ENCODE measurements at places on chromosomes 12 and 14. TPM values are rescaled to one million over a fixed set of nuclear protein-coding genes. Genes with fewer than 3 reads are reported as not detected.

Gene PPP1R1A
- total RNA-seq = not detected

Gene RD3L
- not detected for total RNA-seq

Gene STXBP6
- total RNA-seq = 7.3 TPM

Gene A2ML1
- 0.09 TPM for total RNA-seq

Gene NEUROD4
- not detected for total RNA-seq

Gene SVOP
- total RNA-seq = not detected

Gene ING4
- total RNA-seq = 27.2 TPM

Gene SLC25A47
- not detected for total RNA-seq

Gene SMOC1
- 0.65 TPM for total RNA-seq

Gene IRAK4
- total RNA-seq = 17.6 TPM

Gene RASSF3
- total RNA-seq = 11.1 TPM

Gene CABP1
- 2.1 TPM for total RNA-seq

Gene POTEM
- total RNA-seq = not detected

Gene GPR65
- total RNA-seq = 0.28 TPM

Gene PSEN1
- 52.1 TPM for total RNA-seq

Gene OTX2
- total RNA-seq = not detected

Gene ERBB3
- total RNA-seq = 0.28 TPM

Gene C14orf132
- total RNA-seq = 13.5 TPM

Gene OR4E2
- total RNA-seq = not detected

Gene WSCD2
- total RNA-seq = not detected

Gene CLEC1B
- total RNA-seq = not detected

Gene LRRIQ1
- total RNA-seq = 0.14 TPM
